Uterine smooth muscle cell (primary cell): ENCODE measurements at places on chromosomes 3 and 15. TPM values are rescaled to one million over a fixed set of nuclear protein-coding genes. Genes with fewer than 3 reads are reported as not detected.

The GAP43 gene
- total RNA-seq, result 0.50 and 1.5 TPM in 2 replicates

The HMCES gene
- total RNA-seq, result 20.6 and 33.1 TPM in 2 replicates

The ABHD10 gene
- 57.5 and 73.8 TPM in 2 replicates for total RNA-seq

The CELSR3 gene
- total RNA-seq, result 0.89 and 1.00 TPM in 2 replicates

The APOD gene
- 0.11 and 0.37 TPM in 2 replicates for total RNA-seq

The MAP1A gene
- total RNA-seq, result 89.7 and 90.5 TPM in 2 replicates
